ENCODE measurements at places on chromosomes 4 and X.

GRCh38 chr4:164438321-164438720 is 315.6 kb upstream of the SMIM31 start:
- no peak for DNase-seq

DNA sequence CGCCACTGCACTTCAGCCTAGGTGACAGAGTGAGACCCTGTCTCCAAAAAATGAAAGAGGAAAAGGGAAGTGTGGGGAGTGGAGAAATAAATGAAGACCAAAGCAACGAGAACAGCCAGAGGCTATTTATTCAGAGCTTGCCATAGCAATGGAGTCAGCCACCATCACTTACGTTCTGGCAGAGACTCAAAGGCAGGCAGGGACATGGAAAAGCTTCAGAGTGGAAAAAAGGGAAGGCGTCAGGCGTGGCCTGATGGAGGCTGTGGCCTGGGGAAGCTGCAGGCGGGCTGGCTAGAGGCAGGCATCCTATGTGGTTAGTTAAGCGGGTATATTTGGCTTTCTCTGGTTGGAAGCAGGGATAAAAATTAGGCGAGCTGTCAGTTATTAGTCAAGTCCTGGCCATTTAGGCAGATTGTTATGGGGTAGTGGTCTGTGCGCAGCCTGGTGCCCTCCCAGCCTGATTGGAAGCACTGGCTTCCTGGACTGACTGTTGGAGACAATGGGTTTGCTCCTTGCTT is 73.3 kb downstream of the DCTD start:
- no peak for DNase-seq

- DNase-seq, result no peak
Observed at GRCh38 chrX:20585782-20586181, 319.1 kb upstream of the RPS6KA3 start.

DNA sequence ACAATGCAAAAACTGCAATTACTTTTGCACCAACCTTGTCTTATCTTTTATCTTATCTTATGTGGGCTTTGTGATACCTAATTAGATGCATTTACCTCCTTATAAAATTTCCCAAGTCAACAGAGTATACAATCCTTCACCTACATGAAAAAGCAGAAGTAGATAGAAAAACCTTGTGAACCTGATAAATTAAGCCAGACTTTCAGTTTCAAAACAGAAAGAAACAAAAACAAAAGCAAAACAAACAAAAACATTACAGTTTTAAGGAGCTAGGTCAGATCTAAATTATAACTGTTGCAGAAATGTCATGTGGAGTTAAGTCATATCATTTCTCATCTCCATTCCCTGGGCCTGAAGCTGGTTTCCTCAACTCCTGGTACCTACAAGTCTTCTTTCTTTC is 24.9 kb upstream of the CXXC4 start:
- no peak for DNase-seq

DNA sequence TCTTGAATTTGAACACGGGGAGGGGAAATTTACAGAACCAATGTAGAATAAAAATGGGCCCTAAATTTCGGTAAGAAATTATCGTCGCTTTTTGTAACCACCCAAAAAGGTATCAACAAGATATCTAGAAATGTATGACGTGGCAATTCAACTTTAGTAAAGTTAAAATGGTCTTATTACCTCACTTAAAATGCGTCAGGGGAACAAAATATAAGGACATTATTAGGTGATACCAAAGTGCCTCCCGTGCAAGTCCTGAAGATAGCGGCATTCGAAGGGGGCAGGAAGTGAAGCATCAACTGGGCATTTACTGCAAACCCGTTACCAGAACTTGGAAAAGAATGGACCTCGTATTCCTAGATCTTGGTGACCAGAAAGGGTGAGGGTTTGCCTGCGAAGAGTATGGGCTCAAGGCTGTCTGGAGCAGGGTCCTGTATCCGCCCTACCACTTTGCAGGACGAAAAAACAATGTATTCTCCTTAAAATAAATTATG is 980 bp downstream of the AP1S2 start:
- no peak for DNase-seq

- DNase-seq, result peak; percentile 27
Observed at GRCh38 chr4:56976837-56977320, 527 bp downstream of the NOA1 start.
